Hepatic stellate cell (primary cell): ENCODE measurements at places on chromosomes 5 and 9.

DNA sequence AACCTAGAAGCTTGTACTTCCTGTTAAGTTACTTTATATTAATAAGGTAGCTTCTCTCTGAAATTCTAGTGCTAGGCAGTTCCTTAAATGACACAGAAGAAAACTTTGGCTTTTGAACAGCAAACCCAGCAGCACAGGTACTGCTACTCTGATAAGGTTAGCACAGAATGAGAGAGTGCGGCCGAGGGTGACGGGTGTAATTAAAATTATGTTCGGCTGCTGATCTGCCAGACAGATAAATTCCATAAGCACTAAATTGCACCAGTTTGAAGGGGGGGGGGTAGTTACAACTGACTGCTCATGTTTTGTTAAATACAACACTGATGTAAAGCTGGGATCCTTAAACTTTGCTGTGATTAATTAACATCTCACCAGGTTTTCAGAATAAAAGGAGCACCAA lies 475.1 kb downstream of the SPOCK1 start:
- no peak for DNase-seq

DNA sequence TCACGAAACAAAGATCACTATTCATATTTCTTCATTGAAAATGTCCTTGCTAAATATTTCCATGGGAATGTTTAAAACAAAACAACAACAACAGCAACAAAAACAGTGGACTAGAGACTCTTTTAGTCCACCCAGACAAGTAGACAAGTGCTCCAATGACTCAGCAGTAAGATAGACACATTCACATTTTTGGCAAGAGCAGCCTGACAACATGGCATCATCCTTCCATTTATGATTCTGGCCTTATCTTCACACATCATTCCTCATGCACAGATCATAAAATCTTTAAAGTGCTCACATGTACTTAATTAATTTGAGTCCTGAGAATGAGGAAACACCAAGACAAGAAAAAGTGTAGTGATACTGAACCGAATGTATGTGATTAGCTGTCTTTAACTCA lies 132.6 kb upstream of the PDE4D start:
- no peak for DNase-seq

GRCh38 chr9:70672161-70672649 lies 257.7 kb upstream of the KLF9 start:
- no peak for DNase-seq

GRCh38 chr5:5145651-5146529 lies 5.8 kb downstream of the ADAMTS16 start:
- no peak for DNase-seq

- DNase-seq: no peak
Observed at GRCh38 chr5:6059137-6059800, 319.1 kb downstream of the MED10 start.

GRCh38 chr9:23539311-23539710 lies 286.7 kb downstream of the ELAVL2 start:
- DNase-seq: no peak

GRCh38 chr9:121059998-121060636 lies 10.0 kb upstream of the C5 start:
- DNase-seq: peak; percentile 22

- DNase-seq: no peak
Observed at GRCh38 chr9:129327552-129328328, 149.7 kb upstream of the IER5L start.

GRCh38 chr5:170860415-170860814 lies 1.4 kb upstream of the RANBP17 start:
- no peak for DNase-seq

- no peak for DNase-seq
Observed at GRCh38 chr9:95302479-95302878, 15.0 kb downstream of the FANCC start.

DNA sequence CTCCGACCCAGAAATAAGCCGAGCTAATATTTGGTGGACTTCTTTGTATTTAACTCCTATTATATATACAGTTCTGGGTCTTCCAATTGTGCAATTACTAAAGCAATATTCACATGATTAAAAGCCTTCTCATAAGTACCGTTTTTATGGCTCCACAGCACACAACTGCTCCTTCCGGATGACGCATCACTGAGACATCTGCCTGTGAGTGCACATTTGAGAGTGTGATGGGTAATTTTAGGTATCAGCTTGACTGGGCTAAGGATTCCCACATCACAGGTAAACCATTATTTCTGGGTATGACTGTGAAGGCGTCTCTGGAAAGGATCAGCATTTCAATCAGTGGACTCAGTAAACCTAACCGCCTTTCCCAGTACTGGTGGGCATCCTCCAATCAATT lies 77.5 kb upstream of the SYK start:
- DNase-seq: no peak

- DNase-seq: no peak
Observed at GRCh38 chr5:161803-162110, 29.5 kb upstream of the LRRC14B start.

DNA sequence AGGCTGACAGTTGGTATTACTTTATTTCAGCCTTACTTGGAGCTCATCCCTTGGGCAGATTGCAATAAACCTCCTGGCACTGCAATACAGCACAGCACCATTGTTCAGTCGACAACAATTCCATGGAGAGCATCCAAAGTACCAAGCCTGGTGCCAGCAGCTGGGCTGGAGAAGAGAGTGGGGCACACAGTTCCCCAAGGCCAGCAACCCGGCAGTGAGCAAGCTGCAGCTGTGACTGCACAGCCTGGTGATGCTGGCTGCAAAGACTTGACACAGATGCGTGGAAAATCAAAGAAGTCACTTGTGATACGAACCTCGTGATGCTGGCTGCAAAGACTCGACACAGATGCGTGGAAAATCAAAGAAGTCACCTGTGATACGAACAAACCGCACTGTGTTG lies 125.4 kb downstream of the ATPSCKMT start:
- DNase-seq: no peak

DNA sequence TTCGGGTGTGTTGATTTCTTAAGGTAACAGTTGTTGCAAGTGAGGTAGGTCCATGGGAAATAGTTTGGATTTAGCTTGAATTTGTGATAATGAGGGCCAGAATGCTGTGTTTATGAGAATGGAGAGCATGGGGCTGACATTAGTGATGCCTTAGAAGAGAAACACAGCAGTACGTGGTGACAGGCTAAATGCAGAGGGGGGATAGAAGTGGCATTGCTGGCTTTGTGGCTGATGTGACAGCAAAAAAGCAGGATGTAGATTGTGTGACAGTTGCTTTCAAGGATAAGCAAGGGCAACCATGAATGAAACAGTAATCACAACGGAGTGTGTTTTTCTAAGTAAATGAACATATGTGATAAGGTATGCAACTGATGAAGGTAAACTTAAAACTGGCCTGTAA lies 103.4 kb upstream of the SGCD start:
- DNase-seq: no peak

- DNase-seq: no peak
Observed at GRCh38 chr5:171462928-171463861, 43.7 kb downstream of the FGF18 start.

GRCh38 chr9:9605681-9606080 lies 1007.1 kb downstream of the PTPRD start:
- DNase-seq: no peak

DNA sequence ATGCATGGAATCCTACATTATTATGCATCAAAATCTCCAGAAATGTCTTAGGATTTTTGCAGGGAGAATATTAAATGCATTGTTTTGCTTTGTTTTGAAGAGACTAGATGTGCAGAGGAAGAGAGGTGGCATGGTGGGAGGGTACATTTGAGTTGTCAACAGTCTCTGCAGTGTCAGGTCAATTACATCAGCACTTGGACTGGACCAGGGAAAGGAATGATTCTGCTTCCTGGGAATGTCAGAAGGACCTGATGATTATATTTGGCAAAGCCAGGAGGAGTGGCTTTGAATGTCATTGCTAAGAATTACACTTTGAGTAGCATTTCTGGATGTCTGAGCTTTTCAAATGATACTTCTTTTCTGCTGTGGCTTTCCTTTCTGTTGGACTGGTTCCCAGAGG lies 17.5 kb upstream of the TMEFF1 start:
- DNase-seq: peak; percentile 34

DNA sequence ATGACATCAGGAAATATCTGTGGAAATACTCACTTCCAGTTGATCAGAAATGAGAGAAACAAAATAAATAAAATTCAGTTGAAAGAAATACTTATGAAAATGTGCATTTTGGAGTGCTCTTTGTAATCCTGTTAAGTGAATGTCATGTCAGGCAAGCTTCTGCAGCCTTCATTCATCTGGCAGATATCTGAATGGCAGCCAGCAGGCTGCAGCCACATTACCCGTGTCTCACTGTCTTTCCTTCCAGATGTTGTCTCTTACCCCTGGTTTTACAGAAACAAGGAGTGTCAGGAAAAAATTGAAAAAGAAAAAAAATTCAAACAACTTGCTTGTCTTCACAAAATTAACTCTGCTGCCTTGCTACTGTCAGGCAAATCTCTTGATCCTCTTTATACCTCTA lies 445.0 kb upstream of the RIOK2 start:
- DNase-seq: no peak

GRCh38 chr9:117777823-117778222 lies 73.6 kb downstream of the TLR4 start:
- DNase-seq: no peak

DNA sequence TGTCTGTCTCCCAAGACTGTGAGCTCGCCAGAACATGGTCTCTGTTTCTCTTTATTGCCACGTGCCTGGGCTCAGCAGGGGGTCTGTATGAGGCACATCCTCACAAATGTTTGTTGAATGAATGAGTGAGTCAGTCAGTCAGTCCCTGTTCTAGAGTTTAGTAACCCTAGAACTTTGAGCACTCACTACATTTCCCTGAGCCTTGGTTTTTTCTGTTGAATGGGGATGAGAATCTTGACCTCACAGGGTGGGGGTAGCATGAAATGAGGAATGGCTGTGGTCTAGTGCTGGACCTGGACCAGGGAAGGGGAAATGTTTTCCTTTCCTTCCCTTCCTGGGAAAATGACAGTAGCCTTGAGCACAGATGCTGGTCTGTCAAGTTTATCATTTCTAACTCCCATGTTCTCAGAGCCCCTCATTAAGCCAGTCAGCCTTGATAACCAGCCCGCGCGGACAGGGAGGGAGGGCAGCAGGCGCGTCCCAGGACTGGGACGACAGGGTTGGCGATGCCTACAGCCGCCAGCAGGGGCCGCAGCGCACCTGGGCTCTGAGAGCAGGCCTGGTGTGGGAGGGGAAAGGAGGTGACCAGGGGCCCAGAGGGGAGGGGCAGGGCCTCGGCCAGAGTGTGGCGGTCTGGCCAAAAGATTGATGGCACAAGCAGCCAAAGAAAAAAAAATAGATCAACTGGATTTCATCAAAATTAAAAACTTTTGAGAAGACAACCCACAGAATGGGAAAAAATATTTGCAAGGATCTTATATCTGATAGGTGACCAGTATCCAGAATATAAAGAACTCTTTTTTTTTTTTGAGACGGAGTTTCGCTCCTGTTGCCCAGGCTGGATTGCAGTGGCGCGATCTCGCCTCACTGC lies 24.1 kb upstream of the WNK2 start:
- peak; percentile 85 for DNase-seq

- DNase-seq: no peak
Observed at GRCh38 chr5:41403846-41404245, 106.6 kb downstream of the PLCXD3 start.

- DNase-seq: no peak
Observed at GRCh38 chr9:15717290-15717967, 164.6 kb downstream of the CCDC171 start.

DNA sequence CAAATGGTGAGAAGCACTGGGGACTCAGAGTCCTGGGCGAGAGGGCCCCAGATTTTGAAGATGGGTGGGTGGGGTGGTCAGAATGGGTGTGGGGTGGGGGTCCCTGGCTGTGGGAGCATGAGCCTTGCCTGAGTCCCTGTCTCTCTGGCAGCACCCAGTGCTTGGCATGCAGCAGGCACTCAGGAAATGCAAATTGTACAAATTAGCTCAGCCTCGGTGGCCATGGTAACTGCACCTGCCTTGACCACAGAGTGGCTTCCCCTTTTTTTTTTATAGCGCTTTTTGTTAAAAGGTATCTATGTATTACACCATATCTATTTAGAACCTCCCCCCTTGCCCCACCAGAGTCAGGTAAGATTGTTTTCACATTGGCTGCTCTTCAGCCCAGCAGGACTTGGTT lies 19.2 kb upstream of the PITX1 start:
- DNase-seq: no peak

DNA sequence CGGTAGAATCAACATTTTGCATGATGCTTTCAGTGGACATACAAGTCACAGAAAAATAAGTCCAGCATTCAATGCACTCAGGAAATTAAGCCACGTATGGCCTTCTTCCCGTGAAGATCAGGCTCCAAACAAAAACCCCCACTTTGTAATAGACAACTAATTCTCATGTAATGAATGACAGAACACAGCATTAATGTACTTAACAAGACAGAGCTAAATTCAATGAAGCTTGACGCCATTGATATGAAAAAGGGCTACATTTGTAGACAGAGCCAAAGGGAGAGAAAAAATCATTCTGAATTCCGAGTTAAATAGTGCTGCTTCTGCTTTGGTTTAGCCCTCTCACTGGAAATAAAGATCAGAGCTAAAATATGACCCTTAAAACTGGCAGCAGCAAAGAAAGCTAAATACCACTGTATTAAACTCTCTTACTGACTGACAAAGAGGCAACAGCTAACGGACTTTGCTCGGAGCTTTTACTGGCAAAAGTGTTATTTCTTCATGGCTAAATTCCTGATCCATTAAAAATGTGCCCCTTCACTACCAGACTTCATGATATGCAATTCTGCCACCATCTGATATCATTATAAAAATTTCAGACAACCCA lies 250.5 kb downstream of the BNC2 start:
- no peak for DNase-seq

DNA sequence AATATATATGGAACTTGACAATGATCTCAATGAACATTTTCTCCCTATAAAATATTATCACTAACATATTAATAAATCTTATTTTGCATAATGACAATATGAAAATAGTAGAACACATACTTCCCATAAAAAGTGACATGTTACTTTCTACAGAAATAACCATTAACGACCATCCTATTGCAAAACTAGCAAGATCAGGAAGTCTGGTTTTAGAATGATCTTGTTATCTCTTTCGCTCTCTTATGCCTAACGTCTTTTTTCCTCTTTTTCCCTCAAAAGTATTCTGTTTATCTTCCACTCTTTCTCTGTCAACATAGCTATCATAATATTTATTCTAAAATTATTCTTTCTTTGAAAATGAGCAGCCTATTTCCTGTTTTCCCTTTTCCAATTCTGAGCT lies 21.6 kb upstream of the C5orf46 start:
- DNase-seq: no peak

GRCh38 chr5:10201223-10201868 lies 48.3 kb downstream of the ATPSCKMT start:
- DNase-seq: no peak
